NCI-H510A treated with DMSO at 0.1 percent for 48 hours (cell line): ENCODE measurements at places on chromosomes 11 and 22.

- no peak for DNase-seq
These were observed 10.1 kb downstream of the TXN2 start for GRCh38 chr22:36471341-36471821.

DNA sequence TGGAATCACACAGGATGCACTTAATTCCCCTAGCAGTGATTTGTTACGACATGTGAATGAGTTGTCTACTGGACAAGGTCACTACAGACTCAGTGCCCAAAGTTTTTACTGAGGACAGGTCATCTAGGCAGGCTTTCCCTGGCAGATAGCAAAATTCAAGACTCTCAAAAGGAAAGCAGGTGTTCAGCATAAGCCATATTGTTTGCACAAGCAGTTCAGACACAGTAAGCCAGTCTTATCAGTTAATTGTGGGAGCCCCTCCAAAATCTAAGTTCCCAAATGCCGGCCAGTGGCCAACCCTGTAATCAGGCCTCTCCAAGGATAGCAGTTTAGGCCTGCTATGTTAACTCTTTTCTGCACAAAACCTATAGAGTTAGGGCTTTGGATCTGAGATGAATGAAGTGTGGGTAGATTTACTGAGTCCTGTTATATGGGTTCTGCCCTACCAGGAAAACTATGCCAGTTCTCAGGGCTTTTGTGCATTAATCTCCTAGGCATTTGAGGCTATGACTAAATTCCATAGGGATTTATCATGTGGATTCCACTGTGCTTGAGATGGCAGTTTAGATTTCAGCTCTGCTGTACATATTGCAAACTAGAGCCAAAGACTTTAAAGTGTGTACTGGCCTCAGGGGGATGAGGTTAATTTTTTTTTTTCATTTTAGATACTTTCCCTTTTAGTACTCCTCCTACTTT lies 4.8 kb upstream of the ARHGEF12 start:
- DNase-seq = no peak

DNA sequence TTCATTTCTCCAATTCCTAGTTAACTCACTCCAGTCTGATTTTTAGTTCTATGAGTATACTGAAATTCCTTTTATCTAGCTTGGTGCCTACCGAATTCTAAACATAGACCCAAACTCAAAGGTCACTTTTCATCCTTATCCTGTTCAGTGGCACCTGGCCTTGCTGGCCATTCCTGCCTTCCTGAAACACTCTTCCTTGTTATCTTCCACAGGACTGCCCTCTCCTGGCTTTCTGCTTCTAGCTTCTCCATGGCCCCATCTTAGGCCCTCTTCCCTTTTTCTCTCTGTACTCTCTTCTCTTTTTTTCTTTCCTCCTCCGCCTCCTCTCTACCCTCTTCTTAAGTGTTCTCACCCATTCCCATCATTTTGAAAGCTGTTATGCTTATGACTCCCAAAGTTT lies 87.3 kb downstream of the WNT11 start:
- DNase-seq = no peak

DNA sequence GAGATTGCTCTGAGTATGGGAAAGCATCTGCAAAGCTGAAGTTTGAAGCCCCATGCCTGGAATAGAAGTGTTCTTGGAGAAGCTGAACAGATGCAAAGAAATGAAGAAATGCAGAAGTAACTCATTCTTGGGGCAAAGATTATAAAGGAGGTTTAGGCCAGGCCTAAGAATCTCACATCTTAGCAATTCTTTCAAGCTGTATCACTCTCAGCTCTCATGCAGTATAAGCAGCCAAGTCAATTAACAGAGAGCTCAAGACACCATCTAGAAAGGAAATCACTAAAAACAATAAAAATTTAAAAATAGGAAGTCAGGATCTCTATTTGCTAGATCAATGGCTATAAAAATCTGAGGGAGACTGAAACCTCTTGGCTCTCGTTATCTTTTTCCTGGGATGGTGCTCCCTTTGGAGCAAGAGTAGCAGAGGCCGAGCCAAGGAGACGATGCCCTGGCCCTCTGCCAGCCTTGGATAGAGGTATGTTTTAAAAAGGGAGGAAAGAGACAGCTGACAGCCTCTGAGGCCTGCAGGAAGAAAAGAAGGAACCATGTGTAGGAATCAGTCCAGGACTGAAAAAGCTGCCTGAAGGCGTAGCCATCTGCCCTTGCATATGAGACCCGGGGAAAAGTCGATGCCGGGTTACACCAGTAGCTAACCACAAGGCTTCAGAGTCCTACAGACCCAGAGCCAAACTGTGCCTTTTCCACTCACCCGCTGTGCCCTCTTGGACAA lies 229.8 kb downstream of the BLID start:
- DNase-seq = no peak

GRCh38 chr22:39999144-39999757 lies 4.5 kb downstream of the FAM83F start:
- DNase-seq = no peak

DNA sequence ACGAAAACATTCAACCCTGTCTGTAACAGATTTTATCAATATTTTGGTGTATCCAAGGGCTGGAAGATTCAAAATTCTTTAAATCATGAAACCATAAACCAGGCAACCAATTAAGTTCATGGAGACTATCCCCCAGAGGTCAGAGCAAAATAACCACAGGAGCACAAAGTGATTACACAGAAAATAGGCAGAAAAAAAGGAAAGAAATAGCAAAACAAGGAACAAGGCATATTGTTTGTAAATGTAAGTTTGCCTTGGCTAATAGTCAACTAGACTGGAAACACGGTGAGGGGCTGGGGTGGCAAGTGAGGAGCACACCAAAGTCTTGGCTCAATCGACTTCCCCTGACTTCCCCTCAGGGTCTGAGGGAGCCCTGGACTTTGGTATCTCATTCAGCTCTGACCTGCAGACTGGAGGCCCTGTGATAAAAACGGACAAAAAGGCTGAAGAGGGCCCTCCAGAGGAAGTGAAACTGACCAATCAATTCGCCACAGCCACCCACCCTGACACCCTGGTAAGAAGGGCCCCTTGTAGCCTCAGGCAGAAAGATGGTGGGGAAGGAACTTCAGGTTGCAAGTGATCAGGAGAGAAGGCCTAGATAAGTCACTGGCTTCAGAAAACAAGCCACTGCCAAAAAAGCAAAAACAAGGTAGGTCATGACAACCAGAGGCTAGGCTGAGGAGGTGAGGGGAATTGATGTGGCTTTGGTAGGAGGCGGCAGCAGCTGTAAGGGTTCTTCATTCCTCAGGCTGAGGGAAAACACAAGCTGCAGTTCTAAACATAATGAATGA lies 1.8 kb downstream of the SIK3 start:
- no peak for DNase-seq

DNA sequence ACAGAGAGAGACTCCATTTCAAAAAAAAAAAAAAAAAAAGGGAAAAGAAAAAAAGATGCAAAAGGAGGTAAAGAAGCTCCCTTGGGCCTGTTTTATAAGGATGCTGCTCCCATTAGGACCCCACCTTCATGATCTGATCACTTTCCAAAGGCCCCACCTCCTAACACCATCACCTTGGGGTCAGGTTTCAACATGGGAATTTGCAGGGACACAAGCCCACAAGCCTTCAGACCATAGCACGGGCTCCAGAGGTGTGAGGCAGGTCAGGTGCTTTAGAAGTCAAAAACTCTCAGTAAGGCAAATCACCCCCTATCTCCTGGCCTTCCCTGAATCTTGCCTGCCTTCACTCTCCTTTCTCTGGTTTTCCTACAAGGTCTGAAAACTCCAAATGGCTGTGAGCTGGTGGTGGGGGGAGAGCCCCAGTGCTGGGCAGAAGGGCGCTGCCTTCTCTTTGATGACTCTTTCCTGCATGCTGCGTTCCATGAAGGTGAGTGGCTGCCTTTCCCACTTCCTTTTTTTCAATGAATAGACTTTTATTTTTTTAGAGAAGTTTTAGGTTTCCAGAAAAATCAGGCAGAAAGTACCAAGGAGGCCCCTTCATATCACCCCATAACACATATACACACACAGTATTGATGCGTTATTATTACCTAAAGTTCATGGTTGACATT lies 13.2 kb downstream of the ASPHD2 start:
- no peak for DNase-seq

- DNase-seq = no peak
These were observed 15.9 kb downstream of the UBASH3B start for GRCh38 chr11:122671400-122671891.

DNA sequence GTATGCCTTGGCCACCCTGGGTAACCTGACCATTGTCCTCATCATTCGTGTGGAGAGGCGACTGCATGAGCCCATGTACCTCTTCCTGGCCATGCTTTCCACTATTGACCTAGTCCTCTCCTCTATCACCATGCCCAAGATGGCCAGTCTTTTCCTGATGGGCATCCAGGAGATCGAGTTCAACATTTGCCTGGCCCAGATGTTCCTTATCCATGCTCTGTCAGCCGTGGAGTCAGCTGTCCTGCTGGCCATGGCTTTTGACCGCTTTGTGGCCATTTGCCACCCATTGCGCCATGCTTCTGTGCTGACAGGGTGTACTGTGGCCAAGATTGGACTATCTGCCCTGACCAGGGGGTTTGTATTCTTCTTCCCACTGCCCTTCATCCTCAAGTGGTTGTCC lies 2.7 kb downstream of the OR51D1 start:
- DNase-seq = no peak
